Cortex of kidney (tissue), 1 donor: ENCODE measurements at places on chromosomes 11 and 22.

GRCh38 chr11:73401924-73402833 is 26.0 kb downstream of the RELT start:
- no peak for DNase-seq

GRCh38 chr11:68867066-68867465 is 25.4 kb upstream of the CPT1A start:
- DNase-seq = no peak

GRCh38 chr11:96990914-96991313 is 601.1 kb downstream of the JRKL start:
- no peak for DNase-seq

DNA sequence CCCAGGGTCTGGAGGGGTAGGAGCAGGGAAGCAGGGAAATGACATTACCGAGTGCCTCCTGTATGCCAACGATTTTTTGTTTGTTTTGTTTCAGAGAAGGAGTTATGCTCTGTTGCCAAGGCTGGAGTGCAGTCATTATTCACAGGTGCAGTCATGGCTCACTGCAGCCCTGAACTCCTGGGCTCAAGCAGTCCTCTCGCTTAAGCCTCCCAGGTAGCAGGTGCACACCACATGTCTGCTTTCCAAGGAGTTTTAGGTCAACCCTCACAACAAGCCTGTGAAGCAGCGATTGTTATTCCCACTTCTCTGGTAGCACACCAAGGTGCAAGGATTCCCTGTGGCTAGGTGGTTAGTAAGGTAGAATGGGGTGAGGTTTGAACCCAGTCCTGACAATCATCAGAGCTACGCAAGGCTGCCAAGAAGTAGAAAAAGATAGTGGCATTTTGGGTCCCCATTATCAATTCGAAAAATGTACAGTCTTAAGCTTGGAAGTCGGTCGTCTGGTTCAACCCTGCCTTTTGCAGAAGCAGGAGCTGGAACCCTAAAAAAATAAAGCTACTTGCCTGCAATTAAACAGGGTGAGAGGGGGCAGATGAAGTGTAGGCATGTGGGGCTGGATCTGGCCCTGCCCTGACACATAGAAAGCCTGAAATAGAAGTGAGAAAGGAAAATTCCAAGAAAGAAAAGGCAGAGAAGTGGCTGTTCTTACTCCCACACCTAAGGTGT is 9.1 kb downstream of the UCP3 start:
- no peak for DNase-seq

GRCh38 chr11:7574491-7575130 is 60.8 kb downstream of the PPFIBP2 start:
- DNase-seq = no peak

DNA sequence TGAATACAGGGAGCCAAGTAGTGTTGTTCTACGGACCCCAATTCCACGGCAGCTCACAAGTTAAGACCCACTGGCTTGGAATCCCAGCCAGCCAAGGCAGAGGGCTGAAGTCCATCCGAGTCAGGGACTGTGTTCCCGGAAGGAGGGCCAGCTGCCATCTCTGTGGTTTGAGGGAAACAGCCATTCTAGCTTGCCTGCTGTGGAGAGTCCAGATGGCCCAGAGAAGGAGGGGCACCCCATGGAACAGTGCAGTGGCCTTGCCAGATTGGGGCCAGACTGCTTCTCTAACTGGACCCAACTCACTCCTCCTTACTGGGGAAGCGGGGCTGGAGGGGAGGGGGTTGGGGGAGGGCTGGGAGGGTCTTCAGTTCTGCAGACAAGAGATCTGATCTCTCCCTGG is 156.4 kb downstream of the FAM181B start:
- DNase-seq = no peak

- DNase-seq = no peak
Measured at GRCh38 chr11:112277941-112278340, 17.3 kb upstream of the PLET1 start.

- DNase-seq = no peak
Measured at GRCh38 chr22:29629903-29630516, 26.6 kb downstream of the NF2 start.

DNA sequence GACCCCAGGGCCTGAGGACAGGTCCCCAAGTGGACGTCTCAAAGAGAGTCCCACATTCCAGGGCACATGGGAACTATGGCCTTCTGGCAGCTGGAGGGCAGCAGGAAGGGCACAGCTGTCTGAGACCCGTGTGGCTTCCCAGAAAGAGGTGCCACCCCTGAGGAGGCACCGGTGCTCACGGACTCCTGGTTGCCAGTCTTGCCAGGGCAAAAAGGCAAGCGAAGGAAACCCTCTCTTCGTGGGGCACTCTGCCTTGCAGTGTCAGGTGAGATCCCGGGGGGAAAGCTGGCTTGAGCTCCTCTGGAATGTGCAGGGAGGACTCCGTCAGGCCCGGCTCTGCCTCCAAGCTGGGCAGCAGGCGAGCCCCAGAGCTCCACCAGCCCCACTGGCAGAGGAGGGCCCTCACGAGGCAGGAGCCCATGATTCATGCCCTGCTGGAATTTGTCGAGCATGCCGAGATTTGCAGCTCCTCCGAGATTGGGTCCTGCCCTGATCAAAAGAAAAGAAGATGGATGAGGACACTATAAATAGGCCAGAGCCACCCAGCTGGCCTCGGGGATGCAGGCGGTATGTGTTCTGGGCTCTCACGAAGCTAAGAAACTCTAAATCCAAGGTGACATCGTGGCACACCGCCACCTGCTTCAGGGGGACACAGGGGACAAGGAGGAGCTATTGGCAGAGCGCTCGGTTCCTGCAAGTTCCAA is 9.9 kb upstream of the CELSR1 start:
- no peak for DNase-seq

DNA sequence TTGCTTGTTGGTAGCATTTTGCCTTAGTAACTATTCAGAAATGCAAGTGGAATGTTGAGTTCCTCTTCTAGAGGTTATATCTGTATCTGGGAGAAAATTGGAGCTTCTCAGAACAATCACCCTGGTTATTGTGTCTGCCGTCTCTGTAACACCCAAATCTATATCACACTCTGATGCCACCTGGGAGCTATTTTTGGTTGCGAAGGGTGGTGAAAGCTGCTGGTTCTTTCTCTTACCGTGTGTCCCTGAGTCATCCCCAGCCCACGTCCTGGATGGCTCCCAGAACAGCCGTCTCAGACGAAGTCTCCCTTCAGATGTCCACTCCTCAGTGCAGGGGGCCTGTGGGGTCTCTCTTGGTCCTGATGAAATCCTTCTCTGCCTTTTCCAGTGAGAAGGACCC is 83.5 kb downstream of the C22orf31 start:
- no peak for DNase-seq

GRCh38 chr11:85307366-85307765 is 319.8 kb downstream of the DLG2 start:
- no peak for DNase-seq

DNA sequence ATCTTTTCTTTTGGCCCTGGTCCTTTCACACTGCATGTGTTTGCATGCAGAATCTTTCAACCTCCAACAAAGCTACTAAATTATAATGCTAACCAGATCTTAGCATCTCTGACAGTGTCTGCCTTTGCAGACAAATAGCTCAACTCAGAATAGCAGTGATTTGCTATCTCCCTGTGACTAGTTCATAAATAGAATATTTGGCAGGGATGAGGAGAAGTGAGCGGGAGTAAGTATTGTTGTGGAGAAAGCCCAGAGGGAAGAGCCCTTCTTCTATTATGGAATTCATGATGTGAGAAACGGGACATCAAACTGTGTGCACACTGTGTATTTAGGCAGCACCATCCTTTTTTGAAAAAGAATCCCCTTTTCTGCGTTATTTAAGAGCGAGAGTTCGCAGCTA is 288.0 kb upstream of the CHORDC1 start:
- DNase-seq = no peak

DNA sequence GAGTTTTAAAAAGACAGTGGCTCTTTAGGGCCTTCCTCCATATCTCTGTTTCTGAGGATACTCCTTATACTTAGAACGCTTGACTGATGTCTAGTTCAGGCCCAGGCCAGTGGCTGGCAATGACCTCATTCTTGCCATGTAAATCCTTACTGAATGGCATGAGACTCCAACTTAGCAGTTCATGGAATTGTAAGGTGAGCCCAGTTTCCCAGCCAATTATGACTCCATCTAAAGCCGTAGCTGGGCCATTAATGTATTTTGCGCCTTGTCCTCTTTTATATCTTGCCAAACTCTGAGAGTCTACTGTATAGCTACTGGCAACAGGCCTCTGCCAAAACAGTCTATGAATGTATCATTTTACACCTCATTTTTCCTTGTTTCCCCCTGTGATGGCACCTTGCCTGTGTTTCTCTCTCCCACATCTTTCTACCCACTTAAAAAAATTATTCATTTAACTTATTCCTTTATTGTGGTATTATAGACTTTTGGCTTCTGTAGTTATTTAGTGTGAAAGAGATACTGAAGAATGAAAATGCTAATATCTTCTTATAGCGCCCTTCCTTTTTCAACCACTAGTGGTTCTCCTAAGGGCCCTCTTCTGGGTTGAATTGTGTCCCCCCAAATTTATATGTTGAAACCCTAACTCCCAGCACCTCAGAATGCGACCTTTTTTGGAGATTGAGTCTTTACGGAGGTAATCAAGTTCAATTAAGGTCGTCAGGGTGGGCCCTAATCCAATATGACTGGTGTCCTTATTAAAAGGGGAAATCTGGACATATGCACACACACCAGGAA is 67.4 kb downstream of the ZNRF3 start:
- no peak for DNase-seq

DNA sequence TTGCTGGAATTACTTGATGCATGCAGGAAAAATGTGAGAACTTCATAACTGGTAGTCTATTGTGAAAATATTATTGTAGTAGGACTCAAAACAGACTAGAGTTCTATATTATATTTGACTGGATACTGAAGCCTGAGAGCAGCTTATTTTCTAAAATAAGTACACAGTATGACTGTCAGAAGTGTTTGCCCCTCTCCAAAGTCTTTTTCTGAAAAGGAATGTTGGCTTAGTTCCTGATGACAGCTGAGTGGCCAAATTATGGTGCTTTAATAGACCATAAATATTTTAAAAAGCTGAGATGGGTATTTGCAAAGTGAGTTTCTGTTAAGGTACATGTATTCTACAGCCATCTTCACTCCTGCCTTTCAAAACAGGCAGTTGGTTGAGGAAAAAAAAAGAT is 13.1 kb downstream of the ZBED5 start:
- DNase-seq = no peak

GRCh38 chr11:132361011-132361550 is 990.7 kb downstream of the NTM start:
- DNase-seq = no peak

DNA sequence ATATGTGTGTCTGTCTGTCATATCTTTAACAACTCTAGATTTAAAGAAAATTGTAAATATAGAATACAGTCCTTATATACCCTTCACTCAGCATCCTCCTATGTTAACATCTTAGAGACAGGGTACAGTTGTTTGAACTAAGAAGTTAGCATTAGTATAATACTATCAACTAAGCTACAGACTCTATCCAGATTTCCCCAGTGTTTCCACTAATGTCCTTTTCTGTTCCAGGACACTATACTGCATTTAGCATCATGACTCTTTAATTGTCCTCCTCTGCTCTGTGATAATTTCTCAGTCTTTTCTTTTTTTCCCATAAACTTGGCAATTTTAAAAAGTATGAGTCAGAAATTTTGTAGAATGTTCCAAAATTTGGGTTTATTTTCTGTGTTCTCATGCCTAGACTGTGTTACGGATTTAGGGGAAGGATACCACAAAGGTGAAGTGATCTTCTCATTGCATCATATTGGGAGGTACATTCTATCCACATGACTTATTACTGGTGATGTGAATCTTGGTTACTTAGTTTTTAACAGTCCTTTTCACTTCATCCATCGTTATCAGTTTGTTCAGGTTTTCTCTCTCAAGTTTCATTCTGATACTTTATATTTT is 168.4 kb downstream of the SBF2 start:
- no peak for DNase-seq

- no peak for DNase-seq
Measured at GRCh38 chr11:65213322-65214211, 31.8 kb downstream of the CAPN1 start.

GRCh38 chr11:108872781-108873291 is 208.0 kb downstream of the DDX10 start:
- no peak for DNase-seq

DNA sequence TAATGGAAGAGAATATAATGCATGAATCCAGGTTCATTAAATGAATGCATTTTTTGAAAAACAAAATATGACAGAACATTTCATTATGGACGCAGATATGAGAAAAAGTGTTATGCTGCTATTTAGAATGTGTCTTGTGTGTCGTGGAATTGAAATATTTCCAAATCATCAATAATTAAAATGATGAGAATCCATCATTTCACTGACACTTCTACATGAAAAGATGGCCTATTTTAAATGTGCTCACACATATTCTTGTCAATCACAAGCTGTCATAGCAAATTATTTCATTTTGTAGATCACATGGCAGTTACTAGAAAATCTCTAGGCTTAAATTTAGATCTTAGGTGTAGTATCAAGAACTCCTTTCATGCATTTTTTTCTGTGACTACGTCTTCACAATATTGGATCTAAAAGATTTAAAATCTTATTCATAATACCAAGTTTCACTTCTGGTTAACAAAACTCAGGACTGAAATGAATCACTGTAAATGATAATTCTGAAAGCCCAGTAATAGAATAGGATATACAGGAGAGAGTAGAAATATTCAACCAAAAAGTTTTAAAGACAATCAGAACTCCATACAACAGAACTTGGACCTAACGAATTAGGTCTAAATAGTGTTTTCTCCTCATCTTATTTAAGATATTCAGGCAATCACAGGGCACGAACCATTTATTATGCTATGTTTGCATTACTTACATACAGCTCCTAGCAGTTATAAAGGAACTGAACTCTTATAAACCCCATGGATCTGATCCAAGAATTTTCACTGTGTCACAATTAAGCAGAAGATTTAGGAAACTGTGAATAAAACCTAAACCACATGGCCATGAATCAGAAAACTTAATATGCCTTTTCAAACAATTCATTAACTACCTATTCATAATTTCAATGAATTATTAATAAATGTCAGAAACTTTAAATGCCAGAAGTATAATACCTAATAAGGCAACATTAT is 67.7 kb downstream of the DCDC1 start:
- no peak for DNase-seq

GRCh38 chr11:10573028-10573427 is 4.6 kb upstream of the LYVE1 start:
- DNase-seq = no peak

- no peak for DNase-seq
Measured at GRCh38 chr11:64265176-64266160, 14.1 kb downstream of the PLCB3 start.

GRCh38 chr11:86101941-86102407 is 33.1 kb upstream of the PICALM start:
- DNase-seq = no peak
